Neural progenitor cell (in vitro differentiated cells): ENCODE measurements at places on chromosomes 5 and 9.

DNA sequence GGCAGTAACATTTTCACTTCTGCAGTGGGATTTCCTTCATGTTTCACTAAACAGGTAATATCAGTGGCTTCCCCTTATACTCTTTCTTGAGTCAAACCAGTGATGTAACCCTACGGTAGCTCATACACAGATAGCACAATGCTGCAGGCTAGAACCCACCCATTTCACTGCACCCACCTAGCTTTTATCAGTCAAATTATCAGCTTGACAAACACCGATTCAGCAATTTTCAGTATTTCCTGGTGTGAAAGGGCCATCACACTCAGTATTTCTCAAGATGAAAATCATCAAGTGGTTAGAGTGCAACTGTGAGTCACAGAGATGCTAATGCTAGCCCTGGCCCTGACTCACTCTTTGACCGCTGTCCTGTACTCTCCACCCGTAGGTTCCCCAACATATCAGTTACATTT lies 242.3 kb upstream of the PTGER4 start:
- no peak for DNase-seq

GRCh38 chr9:106620866-106621265 lies 242.1 kb upstream of the ZNF462 start:
- DNase-seq, result peak; percentile 36

DNA sequence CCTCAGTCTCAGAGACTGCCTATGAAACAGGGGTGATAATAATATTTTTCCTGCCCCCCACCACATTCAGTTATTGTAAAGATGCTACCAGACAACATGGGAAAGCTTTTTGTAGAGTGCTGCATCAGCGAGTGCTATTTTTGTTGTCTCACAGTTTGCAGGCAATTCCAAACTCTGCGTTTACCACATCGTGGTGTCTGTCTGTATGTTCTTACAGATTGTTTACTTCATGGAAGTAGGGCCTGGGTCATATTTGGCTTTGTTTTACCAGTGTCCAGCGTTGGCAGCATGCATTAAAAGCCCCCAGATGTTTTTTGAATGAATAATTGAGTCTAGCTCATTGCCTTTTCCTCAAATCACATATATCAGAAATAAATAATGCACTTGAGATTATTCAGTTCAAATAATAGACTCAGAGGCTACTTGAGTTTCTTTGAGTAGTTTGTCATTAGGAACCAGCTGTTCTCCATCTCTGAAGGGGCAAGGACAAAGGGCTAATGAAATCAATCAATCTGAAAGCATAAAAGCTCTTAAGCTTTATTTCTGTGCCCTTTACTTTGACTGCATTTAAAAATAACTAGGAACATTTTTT lies 243.7 kb downstream of the CWC27 start:
- DNase-seq, result no peak

GRCh38 chr5:135438636-135439221 lies 8.4 kb downstream of the DCANP1 start:
- no peak for DNase-seq

DNA sequence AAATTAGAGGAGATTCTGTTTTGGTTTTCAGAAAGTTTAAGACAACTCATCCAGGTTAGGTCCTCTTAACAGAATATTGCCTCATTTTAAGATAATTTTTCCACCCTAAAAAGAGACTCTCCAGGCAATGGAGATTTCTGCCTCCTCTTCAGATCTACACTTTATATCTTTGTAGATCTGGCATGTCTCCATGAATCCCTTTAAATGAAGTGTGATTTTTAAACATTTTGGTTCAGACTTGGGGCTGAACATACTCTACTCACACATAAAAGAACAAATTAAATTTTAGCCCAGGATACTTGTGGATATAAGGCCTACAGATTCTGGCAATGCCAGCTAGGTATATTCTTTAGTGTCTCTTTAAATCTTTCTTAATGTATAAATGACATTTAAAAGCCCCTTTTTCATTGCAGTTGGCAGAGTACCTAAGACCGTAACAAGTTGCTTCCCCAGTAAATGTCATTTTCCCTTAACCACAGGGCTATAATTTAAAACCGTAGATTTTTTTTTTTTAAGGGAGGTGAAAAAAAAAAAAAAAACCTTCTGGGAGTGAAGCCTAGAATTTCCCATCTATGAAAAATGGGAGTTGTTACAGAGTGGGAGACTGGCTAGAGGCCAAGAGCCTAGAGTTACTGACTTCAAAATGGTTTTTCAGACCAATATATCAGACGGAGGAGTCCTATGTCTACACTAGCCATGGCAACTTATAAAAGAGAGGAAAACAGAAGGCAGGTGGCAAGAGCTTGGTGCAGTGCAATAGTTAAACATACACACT lies 207.8 kb upstream of the TARS1 start:
- no peak for DNase-seq

DNA sequence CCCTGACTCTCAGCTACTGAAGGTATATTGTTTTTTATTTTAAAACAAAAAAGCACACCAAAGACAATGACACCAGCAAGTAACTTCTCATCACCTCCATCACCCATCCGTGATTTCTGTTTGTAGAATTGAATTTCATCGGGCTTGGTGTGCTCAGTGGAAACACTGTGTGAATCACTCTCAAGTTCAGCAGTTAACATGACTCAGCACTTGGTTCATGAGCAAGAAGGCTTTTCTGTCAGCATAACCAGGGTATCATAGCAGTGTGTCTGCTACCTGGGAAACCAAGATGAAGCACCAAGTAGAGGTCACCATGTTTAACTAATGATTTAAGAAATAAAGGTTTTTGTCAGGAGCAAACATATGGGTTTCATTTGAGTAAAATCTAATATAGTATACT lies 123.7 kb downstream of the INSYN2B start:
- no peak for DNase-seq

DNA sequence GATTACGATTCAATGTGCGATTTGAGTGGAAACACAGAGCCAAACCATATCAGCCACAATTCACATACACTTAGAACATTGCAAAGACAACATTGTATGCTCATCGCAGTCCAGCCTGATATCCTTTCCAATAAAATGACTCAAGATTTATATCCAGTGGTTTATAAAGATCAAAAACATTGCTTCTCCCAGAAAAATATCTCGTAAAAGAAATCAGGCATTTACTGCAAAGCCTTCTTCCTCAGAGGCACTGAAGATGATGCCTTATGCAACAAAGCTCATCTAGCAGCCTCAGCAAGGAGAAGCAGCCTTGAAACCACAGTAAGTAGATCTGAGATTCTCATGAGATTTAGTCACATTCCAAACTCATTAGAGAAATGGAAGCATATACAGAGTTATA lies 523.8 kb downstream of the ELAVL2 start:
- DNase-seq, result no peak

DNA sequence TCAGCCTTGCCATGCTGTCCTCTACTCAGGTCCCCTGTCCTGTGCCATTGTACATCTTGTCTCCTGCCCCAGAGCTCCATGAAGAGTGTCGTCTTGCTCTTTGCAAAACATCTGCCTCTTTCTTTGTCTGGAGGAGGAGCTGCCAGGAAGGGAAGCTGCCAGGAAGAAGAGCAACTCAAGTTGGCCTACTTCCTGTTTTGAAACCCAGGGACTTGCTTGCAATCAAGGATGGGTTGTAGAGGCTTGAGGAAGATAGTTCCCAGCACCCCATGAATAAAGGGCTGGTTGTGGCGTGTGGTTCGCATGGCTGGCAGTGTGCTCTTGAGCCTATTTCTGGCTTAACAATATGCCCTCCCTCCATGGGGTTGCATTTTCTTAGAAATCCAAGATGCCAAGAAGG lies 53.0 kb upstream of the CPEB4 start:
- DNase-seq, result no peak

DNA sequence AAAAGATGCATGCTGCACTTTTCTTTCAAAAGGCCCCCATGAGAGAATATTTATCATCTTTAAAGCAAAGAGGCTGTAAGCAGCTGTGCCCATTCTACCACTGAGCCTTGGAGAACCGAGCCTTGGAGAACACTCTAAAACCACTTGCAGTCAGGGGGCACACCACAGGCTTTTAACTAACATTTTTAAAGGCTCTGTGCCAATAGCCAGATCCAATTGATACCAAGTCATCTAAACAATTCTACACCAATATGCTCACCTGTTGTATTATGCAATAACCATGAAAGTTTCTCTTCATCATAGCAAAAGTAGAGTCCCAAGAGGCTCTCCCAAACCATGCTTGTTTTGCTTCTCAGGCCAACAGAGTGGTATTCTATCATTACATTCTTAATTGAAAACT lies 1090.5 kb upstream of the SEMA6A start:
- DNase-seq, result no peak

- DNase-seq, result peak; percentile 12
Observed at GRCh38 chr5:143896516-143896915, 84.6 kb downstream of the HMHB1 start.

DNA sequence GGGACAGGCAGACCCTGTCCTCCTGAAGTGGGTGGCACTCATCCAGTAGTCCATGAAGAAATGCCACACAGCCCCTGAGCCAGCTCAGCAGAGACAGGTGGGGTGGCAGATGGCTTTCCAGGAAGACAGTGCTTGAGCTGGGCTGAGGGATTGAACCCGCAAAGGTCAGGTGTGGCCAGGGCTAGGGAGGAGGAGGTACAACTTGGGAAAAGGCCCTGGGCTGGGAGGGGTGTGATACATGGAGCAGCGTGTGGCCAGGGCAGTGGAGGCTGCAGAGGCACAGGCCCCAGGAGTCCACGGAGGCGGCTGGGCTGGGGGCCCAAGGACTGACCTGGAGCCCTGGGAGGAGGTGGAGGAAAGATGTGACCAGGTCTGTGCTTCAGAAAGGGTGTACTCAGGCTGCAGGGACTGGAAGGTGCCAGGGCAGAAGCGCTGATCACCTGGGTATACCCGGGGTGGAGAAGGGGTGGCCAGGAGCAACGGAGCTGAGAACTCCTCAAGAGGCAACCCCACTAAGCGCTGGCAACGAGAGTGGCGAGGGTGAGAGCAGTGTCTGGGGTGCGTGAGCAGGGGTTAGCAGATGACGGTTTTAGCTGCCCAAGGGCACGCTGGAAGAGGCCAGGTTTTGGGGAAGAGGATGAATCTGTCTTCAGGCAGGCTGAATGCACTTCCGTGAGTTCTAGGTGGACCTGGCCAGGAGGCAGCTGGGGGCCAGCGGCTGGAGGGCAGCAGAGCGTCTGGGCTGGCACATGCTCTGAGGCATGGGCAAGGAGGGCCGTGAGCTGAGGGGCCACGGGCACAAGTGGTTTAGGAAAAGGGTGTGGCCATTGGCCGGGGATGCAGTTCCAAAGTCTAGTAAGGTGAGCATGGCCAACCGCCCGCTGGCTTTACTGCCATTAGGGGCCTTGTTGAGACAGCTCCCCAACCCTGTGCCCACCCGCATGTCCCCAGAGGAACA lies 3.9 kb upstream of the RABL6 start:
- DNase-seq, result no peak

DNA sequence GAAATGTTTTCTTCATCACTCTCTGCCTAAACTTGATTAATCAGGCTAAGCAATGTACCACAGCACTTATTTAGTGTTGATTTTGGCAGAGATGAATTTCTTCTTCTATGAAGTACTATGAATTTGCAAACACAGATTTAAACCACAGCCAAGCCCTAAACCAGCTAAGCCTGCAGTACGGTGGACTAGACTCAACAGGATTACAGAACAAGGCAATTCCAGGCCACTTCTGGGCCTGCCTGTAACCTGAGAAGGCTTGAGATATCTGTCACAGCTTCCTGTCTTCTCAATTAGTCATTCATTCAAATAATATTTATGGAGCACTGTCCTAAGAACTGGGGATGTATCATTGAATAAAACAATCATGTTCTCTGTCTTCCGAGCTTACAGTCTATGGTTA lies 32.4 kb upstream of the CAST start:
- peak; percentile 44 for DNase-seq

DNA sequence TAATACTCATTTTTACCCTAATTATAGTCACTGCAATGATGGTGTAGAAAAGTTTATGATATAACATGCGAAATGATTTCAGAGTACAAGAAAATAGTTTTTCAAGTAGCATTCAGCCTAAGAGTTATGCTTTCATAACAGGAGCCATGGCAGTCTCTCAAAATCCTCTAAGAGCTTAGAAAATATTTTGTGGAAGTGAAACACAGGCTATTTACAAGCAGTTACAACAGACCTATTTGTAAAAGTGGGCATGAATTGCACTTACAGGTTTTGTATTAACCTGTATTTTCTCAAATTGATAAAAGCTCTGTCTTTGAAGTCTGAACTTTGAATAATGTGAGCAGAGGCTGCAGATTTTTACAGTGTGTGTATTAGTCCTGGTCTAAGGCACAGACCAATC lies 523.3 kb downstream of the LRRC70 start:
- DNase-seq, result no peak

- DNase-seq, result peak; percentile 58
Observed at GRCh38 chr5:88667496-88668201, 215.3 kb downstream of the MEF2C start.

DNA sequence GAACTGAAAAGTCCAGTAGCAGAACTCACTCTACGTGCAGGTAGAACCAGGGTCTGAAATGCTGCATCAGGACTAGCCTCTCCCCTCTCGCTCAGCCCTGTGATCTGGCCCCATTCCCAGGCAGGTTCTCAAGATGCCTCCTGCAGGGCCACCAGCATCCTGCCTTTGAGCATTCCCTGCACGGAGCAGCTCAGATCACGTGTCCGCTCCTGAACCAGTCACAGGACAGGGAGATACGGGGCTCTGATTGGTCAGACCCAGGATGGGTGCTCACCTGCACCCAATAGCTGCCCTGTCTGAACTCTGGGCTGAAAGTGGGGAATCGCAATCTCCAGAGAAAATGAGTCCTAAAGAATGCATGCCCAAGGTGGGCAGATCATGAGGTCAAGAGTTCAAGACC lies 50.8 kb downstream of the NEURL1B start:
- DNase-seq, result no peak

DNA sequence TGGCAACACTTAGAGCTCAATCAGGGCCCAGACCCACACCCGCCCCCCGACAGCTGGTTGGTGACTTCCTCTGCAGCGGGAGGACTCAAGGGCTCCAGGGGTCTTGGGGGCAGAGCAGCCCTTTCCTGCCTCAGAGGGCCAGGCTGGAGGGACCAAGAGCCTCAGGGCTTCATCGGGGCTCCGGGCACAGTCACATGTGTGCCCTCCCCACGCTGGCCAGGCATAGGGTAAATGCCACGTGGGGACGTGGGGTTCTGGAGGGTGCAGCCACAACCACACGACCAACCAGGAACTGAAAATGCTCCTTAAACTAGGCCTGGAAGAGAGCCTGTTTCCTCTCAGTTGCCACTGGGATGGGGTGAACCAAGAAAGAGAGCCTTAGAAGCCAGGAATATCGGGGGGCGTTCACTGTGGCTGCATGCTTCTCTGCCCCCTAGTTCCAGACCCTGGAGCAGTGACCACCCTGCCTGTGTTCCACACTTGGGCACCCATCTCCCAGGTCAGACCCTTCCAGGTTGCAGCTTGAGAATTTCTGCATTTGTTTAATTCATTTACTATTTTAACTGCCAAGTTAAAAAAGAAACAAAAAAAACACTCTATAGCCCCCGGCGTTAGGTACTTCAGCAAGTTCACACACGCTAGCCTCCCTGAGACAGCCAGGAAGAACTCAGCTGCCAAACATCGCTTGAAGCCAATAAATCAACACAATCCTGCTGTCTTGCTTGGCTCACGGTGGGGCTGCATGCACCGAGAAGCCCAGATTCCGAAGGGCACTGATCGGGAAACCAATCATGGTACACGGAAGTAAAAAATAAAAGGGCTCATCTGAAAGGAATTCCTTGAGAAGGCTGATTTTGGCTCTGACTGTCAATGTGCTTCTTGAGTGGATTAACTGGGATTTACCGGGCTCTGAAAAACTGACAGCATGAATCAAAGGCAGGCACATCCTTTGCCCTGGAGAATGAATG lies 56.1 kb upstream of the PHYKPL start:
- DNase-seq, result peak; percentile 54

- no peak for DNase-seq
Observed at GRCh38 chr5:178286226-178287090, 53.9 kb upstream of the PHYKPL start.
